ENCODE measurements at places on chromosomes 6 and 20.
A peak's percentile ranks its signal among the peaks of the same experiment; 100 is the strongest.

DNA sequence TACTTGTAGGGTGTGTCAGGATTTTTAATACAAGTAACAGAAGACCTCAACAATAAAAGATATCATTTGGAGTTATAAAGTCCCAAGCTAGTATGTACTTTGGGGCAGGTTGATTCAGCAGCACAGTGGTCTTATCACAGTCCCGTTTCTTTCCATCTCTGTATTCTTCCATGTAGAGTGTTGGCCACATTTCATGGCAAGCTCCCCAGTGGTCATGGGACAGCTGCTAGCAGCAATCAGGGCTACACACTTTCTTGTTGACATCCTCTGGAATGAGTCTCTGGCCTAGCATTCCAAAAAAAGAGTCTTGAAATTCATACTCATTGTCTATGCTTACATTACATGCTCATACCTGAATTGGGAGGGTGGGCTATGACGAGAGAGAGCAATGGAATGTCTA, 53.2 kb downstream of the SOBP start:
- no peak for DNase-seq

DNA sequence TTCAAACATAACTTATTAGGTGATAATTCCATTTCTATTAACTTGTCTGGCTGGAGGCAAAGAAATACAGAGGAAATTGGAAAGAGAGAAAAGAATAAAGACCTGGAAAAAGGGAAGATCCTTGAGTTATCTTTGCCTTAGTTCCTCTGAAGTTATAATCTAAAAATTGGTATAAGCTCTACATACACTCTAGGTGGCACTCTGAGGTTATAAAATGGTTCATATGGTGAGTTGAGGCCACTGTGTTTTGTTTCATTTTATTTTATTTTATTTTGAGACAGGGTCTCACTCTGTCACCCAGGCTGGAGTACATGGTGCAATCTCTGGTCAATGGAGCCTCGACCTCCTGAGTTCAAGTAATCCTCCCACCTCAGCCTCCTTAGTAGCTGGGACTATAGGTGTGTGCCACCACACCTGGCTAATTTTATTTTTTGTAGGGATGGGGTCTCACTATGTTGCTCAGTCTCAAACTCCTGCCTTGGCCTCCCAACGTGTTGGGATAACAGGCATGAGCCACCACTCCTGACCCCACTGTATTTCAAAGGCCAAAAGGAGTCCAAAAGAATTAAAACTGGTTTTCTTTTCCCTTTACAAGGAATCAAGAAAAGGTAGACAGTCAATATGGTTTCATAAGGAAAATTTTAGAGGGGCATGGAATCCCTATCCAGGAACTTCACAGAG, 19.4 kb downstream of the GPX6 start:
- DNase-seq, result no peak

DNA sequence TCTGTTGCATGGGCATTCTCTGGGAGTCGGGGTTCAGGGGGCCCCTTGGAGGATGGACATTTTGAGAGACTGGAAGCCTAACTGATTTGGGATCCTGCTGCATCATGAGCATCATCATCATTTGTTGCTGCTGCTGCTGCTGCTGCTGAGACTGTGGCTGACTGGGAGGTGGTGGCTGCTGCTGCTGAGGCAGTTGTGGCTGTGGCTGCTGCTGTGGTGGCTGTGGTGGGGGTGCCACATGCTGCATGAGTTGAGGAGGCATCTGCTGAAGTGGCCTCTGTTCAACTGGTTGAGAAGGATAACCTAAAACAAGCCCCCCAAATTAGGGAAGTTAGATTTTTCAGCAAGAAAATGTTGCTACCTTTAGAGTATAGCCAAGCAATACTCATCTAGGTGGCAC, 38.9 kb downstream of the TP53INP2 start:
- DNase-seq, result no peak

GRCh38 chr20:43903953-43904826, 10.5 kb upstream of the TOX2 start:
- no peak for DNase-seq

DNA sequence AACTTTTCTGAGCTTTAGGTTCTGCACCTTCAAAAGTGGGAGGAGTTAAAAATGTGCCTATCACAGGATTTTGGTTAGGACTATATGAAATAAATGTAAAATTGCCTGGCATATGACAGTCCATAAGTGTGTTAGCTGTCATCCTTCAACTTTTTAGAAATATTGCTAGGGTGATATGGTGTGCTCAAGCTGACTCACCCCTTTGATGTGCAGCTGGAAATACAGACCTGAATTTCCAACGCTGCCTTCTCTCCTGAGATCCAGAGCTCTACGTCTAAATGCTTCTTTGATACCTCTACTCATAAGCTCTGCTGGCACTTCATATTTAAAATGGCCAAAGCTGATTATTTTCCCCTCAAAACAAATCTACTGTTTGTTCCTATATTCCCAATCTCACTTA, 2.7 kb downstream of the SLC35B3 start:
- DNase-seq, result no peak

- no peak for DNase-seq
These were observed 42.9 kb downstream of the SRC start for GRCh38 chr20:37388831-37389230.

GRCh38 chr6:30238178-30238795, 25.1 kb upstream of the TRIM26 start:
- peak; percentile 27 for DNase-seq

GRCh38 chr6:35343092-35343834, 905 bp downstream of the PPARD start:
- DNase-seq, result no peak

DNA sequence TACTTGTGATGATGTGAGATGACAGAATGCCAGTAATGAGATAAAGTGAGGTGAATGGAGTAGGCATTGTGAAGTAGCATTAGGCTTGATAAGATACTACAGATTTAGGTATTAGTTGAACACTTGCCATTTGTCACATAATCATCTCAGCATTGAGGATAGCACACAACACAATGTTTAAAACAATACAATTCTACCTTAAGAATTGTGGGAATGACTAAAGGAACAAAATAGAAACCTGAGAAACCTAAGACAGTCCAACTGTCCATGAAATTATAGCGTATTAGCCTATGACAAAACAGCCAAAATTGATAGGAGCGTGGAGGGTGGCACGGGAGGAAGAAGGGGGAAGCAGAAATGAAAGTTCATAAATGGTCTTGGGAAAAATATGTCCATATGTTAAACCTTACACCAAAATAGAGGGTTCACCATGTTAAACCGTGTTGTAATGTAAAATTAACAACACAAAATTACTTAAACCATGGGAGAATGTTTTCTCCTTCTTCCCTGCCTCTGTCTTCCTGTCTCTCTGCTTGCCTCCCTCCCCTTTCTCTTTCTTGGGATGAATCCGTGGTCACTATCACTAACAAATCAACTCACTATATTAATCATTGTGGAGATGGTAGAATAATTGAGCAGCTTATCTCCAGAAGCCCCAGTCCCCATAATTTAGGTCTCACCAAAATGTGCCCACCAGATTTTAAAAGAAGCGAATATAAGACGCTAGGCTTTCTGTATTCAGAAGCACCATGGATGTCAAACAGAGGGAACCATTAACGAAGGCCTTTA, 33.0 kb upstream of the HFE start:
- no peak for DNase-seq

GRCh38 chr6:139028658-139029469, at the start of gene ABRACL:
Gene ABRACL (plus strand): TSS chr6:139028745. CDS start chr6:139034161, 5,416 bp downstream.
- DNase-seq, result peak; percentile 79

DNA sequence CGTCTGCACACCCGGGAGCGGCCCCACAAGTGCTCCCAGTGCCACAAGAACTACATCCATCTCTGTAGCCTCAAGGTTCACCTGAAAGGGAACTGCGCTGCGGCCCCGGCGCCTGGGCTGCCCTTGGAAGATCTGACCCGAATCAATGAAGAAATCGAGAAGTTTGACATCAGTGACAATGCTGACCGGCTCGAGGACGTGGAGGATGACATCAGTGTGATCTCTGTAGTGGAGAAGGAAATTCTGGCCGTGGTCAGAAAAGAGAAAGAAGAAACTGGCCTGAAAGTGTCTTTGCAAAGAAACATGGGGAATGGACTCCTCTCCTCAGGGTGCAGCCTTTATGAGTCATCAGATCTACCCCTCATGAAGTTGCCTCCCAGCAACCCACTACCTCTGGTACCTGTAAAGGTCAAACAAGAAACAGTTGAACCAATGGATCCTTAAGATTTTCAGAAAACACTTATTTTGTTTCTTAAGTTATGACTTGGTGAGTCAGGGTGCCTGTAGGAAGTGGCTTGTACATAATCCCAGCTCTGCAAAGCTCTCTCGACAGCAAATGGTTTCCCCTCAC, 21.0 kb downstream of the PRDM1 start:
- DNase-seq, result no peak

GRCh38 chr6:20657274-20657800, 123.1 kb downstream of the CDKAL1 start:
- DNase-seq, result no peak

GRCh38 chr6:113402544-113402943, 454.6 kb upstream of the MARCKS start:
- DNase-seq, result no peak

DNA sequence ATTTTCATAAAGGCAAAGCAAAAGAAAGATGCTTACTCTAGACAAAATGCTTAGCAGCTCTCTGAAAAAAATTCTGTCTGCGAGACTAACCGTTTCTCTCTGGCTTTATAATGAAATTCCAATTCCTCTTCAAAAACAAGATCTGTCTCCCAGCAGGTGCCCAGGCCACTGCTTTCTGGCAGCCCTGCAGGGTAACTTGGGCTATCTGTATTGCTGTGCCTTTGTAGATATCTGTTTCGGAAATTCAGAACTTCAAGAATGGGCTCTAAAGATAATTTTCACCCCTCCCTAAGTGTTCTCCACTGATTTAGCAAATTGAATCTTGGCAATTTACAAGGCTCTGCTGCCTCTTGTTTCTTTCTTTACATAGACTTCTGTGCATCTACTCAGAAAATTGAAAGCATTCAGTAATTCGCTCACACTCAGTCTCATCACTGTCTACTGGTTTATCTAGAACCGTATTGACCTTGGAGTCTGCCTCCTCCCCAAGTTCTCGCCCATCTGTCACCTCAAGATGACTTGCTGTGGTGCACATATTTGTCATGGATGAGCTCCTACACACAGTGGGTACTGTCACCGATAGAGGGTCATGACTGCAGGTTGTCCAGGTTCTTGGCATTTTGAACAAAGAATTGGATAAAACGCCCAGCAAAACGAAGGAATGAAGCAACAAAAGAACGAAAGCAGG, 26.4 kb upstream of the FABP7 start:
- no peak for DNase-seq

GRCh38 chr6:154134471-154135147, 95.6 kb downstream of the OPRM1 start:
- no peak for DNase-seq

DNA sequence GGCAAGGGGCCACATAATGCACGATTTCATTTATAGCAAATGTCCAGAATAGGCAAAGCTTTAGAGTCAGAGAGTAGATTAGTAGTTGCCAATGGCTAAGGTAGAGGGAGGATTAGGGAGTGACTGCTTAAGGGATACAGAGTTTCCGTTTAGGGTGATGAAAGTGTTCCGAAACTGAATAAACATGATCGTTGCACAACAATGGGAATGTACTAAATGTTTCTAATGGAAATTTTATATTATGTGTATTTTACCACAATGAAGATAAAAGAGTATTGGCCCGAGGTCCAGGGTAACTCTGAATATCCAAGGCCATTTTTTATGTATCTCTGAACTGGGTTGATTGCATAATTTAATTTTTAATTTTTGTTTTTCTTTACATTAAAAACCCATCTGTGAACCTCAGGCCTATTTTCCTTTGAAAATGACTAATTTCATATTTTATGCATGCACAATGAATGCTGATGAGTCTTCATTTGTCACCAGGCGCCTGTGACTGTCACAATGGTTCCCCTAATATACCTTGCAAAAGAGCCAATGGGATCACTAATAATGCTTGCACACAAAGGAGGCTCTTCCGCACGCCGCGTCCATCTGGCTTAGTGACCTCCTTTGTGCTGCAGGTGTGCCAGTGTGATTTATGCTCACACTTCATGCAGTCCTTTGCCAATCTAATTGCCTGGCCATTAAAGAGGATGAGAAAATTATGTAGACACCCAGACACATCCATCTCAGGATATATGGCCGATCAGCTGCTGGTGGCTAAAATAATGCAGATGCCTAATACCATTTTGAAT, 612.5 kb downstream of the CDH26 start:
- no peak for DNase-seq

DNA sequence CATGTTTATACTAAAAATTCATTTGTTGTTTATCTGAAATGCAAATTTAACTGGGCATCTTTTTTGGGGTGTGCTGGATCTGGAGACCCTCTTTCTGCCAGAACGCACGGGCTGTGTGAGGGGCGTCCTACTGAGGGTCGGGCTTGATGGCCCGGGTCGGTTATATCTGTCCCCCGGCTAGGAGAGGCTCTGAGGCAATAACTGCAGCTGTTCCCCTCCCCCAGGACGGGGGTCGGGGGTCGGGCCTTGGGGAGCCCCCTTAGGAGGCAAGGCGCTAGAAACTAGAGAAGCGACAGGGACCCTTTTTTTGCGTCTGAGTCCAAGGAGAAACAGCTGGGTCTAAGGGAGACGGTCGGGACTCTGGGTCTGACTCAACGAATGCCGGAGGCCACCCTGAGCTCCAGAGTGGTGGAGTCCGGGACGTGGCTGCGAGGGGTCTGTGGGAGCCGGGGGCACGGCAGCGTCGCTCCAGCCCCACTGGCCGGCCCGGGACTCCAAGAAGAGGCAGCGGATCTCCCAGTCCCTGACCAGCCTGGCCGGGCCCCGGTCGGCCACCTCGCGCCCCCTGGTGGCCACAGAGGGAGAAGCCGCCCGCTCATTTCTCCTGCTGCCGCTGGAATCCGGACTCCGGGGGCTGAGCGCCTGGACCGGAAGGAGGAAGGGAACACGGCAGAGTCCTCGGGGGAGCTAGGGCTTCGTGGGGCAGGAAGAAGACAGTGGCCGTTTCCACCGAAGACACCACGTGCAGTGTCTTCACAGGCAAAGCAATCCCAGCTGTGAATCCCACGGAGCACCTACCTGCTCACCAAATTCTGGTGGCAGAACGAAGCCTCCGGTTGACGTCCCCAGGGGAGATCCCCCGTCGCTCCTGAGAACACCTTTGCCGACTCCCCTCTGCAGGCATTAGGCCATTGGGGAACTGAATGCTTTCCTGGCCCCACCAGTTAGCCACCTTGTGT, 24.0 kb upstream of the SCML4 start:
- peak; percentile 71 for DNase-seq

DNA sequence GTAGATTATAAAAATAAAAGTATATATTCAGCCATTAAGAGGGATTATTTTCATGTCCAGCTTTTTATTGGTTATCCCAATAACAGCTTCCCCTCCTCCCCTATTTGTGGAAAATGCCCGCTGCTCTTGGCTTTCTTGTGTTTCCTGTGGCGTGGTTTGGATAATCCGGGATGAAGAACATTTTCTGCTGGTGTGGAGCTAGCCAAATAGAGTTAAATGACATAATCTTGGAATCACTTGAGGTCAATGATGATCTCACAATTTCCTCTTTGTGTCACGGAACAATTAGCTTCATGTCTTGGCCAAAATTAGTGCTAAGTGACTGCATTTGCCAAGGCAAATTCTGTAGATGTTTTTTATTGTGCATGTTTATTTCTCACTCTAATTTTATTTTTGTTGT, 394.0 kb downstream of the LAMA2 start:
- no peak for DNase-seq

Measured in central memory CD4-positive, alpha-beta T cell (primary cell).